ENCODE measurements at places on chromosomes 4 and X. TPM values are rescaled to one million over a fixed set of nuclear protein-coding genes. Genes with fewer than 3 reads are reported as not detected.
A peak's percentile ranks its signal among the peaks of the same experiment; 100 is the strongest.

CXCL5 gene
- 11.1 TPM for total RNA-seq

SMIM10L2A gene
- total RNA-seq, result 3.6 TPM

DNA sequence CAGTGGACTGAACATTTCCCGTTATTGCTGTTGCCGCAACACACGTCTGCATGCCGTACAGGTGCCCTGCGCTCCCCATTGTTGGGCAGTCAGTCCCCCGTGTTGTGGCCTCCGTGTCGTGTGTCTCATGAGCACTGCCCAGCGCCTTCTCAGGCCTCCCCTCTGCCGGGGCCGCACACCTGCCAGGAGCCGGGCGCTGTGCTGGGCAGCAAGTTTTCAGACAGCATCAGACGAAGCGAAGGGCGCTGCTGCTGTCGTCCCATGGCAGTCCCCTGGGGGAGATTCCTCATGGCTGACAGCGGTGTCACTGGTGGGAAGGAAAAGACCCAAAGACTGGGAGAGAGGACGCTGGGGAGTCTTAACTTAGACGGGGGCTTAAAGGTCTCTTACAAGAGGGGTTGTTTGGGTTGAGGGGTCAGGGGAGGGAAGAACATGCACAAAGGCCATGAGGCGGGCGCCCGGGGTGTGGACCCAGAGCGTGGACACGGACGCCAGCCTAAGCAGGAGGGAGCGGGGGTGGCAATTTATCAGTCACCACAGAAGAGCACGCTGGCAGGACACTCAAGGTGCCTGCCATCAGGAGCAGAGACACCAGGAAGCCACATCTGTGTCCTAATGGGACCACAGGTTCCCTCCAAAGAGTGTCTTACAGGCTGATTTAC lies 47.3 kb downstream of the RGS12 start:
- no peak for DNase-seq
- H3K4me3 ChIP-seq, result no peak overlapping the region
- peaks cover 3% of the 10 kb centered on the region for H3K4me1 ChIP-seq
- H3K27ac ChIP-seq, result peak overlapping the region; percentile 32
- H3K36me3 ChIP-seq, result peaks cover 5% of the 10 kb centered on the region

DNA sequence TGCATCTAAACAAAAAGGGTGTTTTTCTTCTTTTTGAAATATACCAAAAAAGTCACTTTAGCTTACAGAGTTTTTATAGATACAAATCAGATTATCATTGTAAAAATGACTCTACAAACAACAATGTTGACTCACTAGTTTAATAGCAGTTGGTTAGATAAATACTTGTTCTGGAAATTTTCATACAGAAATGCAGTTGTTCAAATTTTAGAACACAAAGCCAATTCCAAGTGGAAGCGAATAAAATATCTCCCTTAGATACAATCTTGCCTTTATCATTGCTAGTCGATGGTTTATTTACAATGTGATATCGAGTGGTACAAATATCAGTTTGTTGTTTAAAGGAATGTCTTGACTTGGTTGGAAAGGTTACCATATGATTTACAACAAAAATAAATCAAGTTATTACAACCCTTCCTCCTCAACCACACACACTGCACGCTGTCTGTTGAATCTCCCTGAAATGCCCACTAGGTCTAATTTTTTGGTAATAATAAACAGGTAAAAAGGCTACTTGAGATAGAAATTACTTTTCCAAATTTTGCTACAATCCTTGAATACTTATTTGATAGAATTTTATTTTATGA lies 114.8 kb downstream of the CDS1 start:
- DNase-seq, result no peak
- no peaks in the 10 kb centered on the region for H3K4me1 ChIP-seq

DNA sequence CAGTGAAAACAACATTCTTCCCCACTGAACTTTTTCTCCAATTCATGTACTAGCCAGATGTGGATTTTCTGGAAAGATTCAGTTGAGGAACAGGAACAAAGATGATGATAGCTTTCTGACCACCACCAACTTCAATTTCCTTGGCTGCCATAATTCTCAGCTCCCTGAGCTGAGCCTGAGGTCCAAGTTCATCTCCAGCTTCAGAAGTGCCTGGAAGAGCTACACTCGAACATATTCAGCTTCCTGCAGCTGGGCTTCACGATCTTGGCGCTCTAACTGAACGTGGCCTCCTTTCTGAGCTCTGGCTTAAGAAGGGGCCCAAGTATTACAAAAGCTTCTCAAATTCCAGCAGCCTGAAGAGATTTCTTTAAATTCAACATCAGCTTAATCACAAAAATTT lies 83.9 kb downstream of the QDPR start:
- no peak overlapping the region for H3K27ac ChIP-seq
- DNase-seq, result no peak
- H3K27me3 ChIP-seq, result no peaks in the 10 kb centered on the region
- H3K36me3 ChIP-seq, result no peaks in the 10 kb centered on the region

FGFR3 gene
- total RNA-seq, result 108 TPM

HERC6 gene
- total RNA-seq, result 12.7 TPM

DNA sequence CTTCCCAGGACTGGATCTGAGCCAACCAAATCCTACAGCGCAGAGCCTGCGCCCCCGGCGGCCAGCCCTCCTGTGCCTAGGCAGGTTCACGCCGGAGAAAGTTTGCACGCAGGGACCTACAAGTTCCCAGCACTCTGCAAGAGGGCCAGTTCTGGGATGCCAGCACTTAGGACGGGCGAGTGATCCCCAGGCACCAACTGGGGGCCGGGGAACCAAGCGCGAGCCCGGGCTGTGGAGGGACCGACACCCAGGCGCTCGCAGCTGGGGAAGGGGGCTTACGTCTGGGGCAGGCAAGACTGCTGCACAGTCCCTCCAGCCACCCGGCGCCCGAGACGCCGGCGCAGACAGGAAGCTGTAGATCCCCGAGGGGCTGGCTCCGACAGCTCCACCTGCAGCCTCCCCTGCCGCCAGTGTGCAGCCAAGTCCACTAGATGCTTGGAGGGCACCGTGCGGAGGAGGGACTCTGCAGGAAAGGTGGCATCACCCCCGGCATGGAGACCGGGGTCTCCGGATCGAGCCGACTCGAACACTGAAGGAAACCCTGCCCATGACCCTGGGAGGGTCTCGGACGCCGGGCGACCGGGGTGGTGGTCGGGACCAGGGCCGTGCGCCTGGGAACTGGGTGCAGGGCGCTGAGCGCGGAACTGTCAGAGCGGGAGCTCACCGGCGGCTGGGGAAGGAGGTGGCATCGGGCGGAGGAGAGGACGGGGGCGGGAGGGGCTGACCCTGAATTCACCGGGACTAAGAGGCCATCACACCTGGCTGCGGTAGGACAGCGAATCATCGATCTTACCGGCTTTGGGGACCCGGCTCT lies 566 bp downstream of the CORIN start:
- H3K36me3 ChIP-seq, result peaks cover 12% of the 10 kb centered on the region
- no peaks in the 10 kb centered on the region for H3K4me1 ChIP-seq
- peak overlapping the region; percentile 84 for H3K4me3 ChIP-seq
- H3K27me3 ChIP-seq, result no peaks in the 10 kb centered on the region
- no peak overlapping the region for H3K27ac ChIP-seq
- DNase-seq, result peak; percentile 89

DNA sequence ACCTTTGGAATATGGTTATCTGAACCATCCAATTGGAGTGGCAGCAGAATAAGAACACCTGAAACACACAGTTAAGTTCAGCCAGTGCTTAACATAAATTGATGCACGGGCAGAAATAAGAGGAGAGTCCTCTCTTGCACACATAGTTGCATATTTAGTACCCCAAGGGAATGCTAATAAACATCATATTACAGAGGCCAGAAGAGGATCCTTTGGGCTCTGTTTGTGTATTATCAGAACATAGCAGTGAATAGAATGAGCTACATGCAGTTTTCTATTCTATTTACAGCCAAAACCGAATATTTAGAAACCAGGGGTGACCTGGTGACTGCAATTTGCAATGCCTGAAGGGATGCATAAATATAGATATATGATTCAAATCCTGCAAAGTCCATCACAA lies 300.8 kb upstream of the GALNT7 start:
- no peak for DNase-seq
- H3K36me3 ChIP-seq, result no peaks in the 10 kb centered on the region
- no peaks in the 10 kb centered on the region for H3K27me3 ChIP-seq
- H3K27ac ChIP-seq, result no peak overlapping the region
- H3K4me3 ChIP-seq, result no peak overlapping the region

GRCh38 chr4:117577686-117578311 lies 456.5 kb upstream of the NDST3 start:
- no peak overlapping the region for H3K4me3 ChIP-seq
- H3K4me1 ChIP-seq, result no peaks in the 10 kb centered on the region
- H3K27me3 ChIP-seq, result no peaks in the 10 kb centered on the region
- H3K27ac ChIP-seq, result no peak overlapping the region

DNA sequence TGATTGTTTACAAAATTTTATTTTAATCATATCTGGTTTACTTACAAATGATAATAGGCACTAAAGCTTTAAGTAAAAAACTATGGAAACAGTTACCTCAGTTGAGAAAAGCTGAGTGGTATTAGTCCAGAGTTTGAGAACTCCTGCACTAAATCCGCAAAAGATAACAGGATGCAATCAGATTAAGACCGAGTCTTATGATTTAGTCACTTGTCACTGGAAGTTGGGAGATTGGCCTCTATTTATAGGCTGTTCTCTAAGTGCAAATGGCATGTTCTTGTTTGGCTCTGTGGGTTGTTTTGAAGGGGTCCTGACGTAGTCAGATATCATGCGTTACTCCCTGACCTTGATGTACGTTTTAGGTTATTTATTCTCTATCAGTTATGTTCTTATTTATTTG lies 6.3 kb downstream of the GPAT3 start:
- DNase-seq, result no peak
- peaks cover 21% of the 10 kb centered on the region for H3K27me3 ChIP-seq
- H3K36me3 ChIP-seq, result no peaks in the 10 kb centered on the region
- H3K4me3 ChIP-seq, result no peak overlapping the region

GRCh38 chrX:3962511-3963311 lies 249.3 kb upstream of the PRKX start:
- peak; percentile 68 for DNase-seq
- H3K4me1 ChIP-seq, result no peaks in the 10 kb centered on the region
- no peak overlapping the region for H3K27ac ChIP-seq
- no peak overlapping the region for H3K4me3 ChIP-seq
- H3K27me3 ChIP-seq, result no peaks in the 10 kb centered on the region

GRCh38 chr4:89894649-89895550 lies at the start of gene MMRN1:
MMRN1 (plus strand) TSS chr4:89894854; CDS start chr4:89894972, 118 bp downstream.
- no peak within 1 kb of the TSS for H3K4me3 ChIP-seq
- H3K36me3 ChIP-seq, result no peaks in the 10 kb centered on the region
- H3K4me1 ChIP-seq, result no peaks in the 10 kb centered on the region
- H3K27ac ChIP-seq, result no peak within 1 kb of the TSS
- peaks cover 6% of the 10 kb centered on the region for H3K27me3 ChIP-seq
- DNase-seq, result peak; percentile 53

GRCh38 chrX:127038065-127038464 lies 218.5 kb downstream of the PRR32 start:
- no peaks in the 10 kb centered on the region for H3K27me3 ChIP-seq
- H3K4me1 ChIP-seq, result no peaks in the 10 kb centered on the region
- no peak overlapping the region for H3K4me3 ChIP-seq
- no peak overlapping the region for H3K27ac ChIP-seq

POLN gene
- 0.92 TPM for total RNA-seq

TRPC3 gene
- total RNA-seq, result 1.7 TPM

GRCh38 chr4:101019941-101020401 lies 327.4 kb downstream of the PPP3CA start:
- peaks cover 12% of the 10 kb centered on the region for H3K4me1 ChIP-seq
- peak; percentile 54 for DNase-seq
- no peaks in the 10 kb centered on the region for H3K27me3 ChIP-seq
- H3K36me3 ChIP-seq, result peaks cover 6% of the 10 kb centered on the region

NXF2 gene
- total RNA-seq, result 0.52 TPM

GRCh38 chr4:80184825-80185756 lies 12.2 kb upstream of the PRDM8 start:
- H3K36me3 ChIP-seq, result no peaks in the 10 kb centered on the region
- DNase-seq, result peak; percentile 70
- H3K27ac ChIP-seq, result no peak overlapping the region
- peak overlapping the region; percentile 75 for H3K4me3 ChIP-seq

DNA sequence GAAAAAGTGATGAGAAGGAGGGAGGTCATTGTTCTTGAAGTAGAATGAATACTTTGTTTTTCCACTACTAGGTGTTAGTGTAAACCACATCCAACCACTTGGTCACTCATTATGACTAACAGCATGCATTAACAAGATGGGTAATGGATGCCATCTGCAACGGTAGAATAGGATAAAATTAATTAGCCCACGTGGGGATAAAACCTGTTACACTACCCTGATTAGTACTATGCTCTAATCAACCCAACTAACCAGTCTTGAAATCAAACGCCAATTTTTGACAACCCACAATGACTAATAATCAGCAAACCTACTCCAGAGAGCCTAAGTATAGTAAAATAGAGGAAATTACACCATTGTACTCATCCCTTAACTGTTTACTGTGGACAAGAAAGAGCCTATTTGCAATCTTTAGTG lies 93.4 kb upstream of the MCF2 start:
- H3K4me1 ChIP-seq, result no peaks in the 10 kb centered on the region
- no peaks in the 10 kb centered on the region for H3K27me3 ChIP-seq
- peaks cover 10% of the 10 kb centered on the region for H3K36me3 ChIP-seq
- no peak for DNase-seq
- no peak overlapping the region for H3K4me3 ChIP-seq

- no peak overlapping the region for H3K4me3 ChIP-seq
- no peak for DNase-seq
- H3K27ac ChIP-seq, result no peak overlapping the region
- peaks cover 65% of the 10 kb centered on the region for H3K36me3 ChIP-seq
- no peaks in the 10 kb centered on the region for H3K4me1 ChIP-seq
- H3K27me3 ChIP-seq, result no peaks in the 10 kb centered on the region
Measured at GRCh38 chr4:67616478-67616877, 58.0 kb downstream of the STAP1 start.

GRCh38 chr4:67604749-67605148 lies 46.2 kb downstream of the STAP1 start:
- H3K36me3 ChIP-seq, result no peaks in the 10 kb centered on the region
- no peak overlapping the region for H3K4me3 ChIP-seq
- H3K4me1 ChIP-seq, result no peaks in the 10 kb centered on the region
- H3K27ac ChIP-seq, result no peak overlapping the region
- no peak for DNase-seq

DNA sequence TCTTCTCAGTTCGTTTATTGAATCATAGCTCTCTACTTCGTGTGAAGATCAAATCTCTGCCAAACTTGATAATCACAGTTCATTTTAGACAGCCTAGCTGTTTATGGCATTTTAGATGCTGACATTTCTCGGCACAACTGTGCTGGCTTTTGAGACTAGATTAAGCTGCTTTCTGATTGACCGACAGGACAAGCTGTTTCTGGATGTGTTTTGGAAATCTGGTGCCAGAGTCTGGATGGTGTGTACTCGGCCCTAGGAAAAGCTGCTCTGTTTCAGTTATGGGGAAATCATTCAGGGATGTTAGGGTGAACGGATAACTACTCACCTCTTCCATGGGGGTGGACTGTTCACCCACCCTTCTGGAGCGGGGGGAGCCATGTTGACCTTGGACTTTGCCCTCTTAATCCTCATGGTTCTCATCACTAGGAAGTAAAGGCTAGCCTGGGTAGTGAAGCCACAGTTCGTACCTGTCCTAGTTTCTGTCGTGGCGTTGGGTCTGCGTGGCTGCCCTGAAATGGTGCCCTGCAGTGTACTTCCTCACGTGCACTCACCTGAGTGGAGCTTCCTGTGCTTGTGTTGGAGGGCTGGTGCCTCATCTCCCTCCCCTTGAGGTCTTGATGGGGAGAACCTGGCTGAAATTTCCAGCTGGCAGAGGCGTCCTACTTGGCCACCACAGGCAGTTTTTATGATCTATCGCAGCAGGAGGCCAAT lies 13.7 kb upstream of the WDR1 start:
- H3K27ac ChIP-seq, result no peak overlapping the region
- no peak for DNase-seq
- H3K4me1 ChIP-seq, result peaks cover 5% of the 10 kb centered on the region
- H3K4me3 ChIP-seq, result no peak overlapping the region
- peaks cover 30% of the 10 kb centered on the region for H3K27me3 ChIP-seq

All from endodermal cell (in vitro differentiated cells).